RCC 7860 (cell line): ENCODE measurements at places on chromosomes 3 and 15.

DNA sequence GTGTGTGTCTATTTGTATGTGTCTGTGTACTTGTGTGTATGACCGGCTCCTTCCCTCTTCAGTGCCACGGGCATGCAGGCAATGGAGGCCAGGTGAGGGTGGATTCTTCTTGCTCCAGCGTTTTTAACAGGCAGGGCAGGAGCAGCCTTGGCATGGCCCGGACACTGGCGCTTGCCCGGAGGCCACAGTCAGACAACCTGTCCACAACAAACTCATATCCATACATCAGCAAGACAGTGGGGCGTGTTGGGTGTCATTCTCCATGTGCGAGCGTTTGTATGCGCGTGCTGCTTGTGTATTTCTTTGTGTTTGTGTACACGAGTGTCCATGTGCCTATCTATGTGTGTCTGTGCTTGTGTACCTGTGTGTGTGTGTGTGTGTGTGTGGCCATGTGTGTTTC, 29.8 kb downstream of the PTH1R start:
- no peak for DNase-seq

- no peak for DNase-seq
Measured at GRCh38 chr3:33373082-33373437, 67.1 kb downstream of the UBP1 start.

DNA sequence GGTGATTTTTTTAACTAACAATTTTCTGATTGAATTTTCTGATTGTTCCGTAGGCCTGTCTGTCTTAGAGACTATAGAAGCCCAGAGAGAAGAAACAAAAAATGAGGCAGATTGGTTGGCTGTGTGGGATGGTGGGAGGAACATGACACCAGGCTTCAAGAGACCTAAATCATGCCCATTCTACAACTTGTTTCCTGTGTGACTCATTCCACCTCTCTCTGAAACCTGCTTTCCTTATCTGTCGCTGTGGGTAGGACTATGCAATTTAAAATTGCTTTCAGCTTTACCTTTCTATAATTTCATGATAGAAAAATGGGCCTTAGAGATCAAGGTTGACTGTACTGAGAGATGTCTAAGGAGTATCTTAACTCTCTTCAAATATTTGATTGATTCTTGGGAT, 44.5 kb downstream of the OXNAD1 start:
- peak; percentile 31 for DNase-seq

DNA sequence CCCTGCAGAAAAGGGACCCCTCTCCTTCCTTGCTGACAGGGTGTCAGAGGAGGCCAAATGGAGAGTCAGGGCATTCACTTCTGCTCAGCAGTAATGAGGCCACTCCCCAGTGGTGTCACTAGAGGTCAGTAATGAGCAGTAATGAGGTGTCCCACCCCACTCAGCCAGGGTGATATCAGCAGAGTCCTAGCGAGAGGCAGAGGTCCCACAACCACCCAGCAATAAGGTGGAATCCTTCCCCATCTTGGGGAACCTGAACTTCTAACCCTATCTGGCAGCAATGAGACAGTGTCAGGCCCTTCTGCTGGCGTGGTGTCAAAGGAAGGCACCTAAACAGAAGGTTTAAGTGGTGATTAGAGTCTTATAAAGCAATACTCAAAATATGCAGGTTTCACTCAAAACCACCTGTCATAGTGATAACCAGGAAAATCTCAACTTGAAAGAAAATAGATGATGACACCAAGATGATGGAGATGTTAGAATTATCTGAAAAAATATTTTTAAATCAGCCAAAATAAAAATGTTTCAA, 12.9 kb downstream of the OCA2 start:
- DNase-seq: peak; percentile 19

DNA sequence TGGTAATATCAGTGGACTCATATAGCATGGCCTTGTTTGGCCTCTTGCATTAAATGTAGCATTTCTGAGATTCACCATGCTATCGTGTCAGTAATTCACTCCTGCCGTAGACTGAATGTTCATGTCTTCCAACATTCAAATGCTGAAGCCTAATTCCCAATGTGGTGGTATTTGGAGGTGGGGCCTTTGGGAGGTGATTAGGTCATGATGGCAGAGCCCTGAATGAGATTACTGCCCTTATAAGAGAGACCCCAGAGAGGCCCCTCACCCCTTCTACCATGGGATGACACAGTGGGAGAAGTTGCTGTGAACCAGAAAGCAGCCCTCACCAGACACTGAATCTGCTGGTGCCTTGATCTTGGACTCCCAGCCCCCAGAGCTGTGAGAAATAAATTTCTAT, 241.4 kb downstream of the VPS13C start:
- no peak for DNase-seq

GRCh38 chr15:31606194-31606669, 279.6 kb downstream of the KLF13 start:
- no peak for DNase-seq

DNA sequence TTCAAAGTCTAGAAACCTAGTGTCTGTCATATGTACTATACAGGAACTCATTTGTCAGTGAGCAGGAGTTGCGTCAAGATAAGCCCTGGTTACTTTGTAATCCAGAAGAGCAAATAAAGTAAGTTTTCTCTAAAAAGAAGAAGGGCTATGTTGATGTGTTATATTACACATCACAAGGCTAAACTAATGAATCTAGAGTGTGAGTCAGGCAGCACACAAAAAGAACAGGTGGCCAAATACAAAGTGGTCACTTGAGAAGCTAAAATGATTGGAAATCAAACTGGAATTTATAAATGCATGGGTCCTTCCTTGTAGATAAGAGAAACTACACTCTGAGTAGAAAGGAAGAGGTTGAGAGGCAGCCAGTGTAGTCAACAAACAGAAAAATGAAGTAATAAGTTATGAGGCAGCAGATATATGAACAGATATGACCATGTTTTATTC, 771.6 kb downstream of the DIPK2A start:
- no peak for DNase-seq

DNA sequence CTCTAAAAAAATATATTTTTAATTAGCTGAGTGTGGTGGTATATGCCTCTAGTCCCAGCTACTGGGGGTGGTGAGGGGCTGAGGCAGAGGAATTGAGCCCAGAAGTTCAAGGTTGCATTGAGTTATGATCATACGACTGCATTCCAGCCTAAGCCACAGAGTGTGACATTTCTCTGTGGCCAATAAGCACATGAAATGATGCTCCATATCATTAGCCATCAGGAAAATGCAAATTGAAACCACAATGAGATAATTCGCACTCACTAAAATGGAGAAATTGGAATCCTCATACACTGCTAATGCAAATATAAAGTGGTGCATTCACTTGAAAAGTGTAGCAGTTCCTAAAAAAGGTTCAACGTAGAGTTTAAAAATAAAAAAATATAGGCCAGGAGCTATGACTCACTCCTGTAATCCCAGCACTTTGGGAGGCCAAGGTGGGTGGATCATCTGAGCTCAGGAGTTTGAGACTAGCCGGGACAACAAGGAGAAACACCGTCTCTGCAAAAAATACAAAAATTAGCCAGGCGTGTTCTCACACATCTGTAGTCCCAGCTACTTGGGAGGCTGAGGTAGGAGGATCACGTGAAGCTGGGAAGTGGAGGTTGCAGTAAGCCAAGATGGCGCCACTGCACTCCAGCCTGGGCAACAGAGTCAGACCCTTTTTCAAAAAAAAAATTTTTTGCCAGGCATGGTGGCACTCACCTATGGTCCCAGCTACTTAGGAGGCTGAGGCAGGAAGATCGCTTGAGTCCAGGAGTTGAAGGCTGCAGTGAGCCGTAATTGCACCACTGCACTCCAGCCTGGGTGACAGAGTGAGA, 35.2 kb downstream of the IFT122 start:
- DNase-seq: no peak

GRCh38 chr3:122357828-122358702, 25.0 kb downstream of the MIX23 start:
- no peak for DNase-seq

DNA sequence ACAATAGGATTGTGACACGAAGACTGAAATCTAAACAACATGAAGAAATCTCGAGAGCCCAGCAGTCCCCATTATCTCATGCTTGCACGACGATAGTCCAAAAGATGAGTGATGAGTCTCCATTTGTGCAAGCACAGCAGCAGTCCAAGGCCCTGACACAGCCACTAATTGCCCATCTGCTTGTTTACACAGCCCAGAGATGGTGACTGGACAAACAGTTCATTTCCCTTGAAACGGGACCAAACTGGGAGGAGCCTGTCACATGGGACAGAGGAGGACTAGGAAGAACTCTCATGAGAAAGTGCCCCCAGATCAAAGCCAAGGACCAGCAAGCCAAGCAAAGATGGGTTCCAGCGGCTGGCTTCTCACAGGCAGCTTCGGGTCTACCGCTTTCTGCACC, 121.0 kb downstream of the GREM1 start:
- peak; percentile 54 for DNase-seq

- no peak for DNase-seq
Measured at GRCh38 chr15:29548006-29548405, 274.3 kb downstream of the TJP1 start.

DNA sequence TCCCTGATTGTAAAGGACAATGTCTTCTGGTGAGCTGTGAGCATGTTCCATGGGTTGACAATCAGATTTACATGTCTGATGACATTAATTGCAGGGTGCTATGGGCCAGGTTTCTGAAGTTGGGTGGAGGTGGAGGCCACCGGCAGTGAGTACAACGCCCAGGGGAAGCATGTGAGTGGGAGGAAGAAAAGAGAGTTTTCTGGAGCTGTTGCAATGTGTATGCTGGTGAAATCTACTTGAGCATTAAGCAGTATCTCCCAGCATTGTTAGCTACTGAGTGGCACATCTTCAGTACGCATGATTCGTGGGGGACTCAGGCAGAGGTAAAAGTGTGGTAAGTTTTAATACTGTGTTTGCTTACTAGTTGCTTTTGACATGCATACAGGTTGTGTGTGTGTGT, 26.6 kb downstream of the TMEM45A start:
- DNase-seq: no peak

GRCh38 chr3:157174649-157175498, 14.9 kb upstream of the CCNL1 start:
- DNase-seq: peak; percentile 98
